H9 (cell line): ENCODE measurements at places on chromosomes 2 and 18. TPM values are rescaled to one million over a fixed set of nuclear protein-coding genes. Genes with fewer than 3 reads are reported as not detected.
A peak's percentile ranks its signal among the peaks of the same experiment; 100 is the strongest.

Gene ATG9A
- 46.4 and 52.2 TPM in 2 replicates for total RNA-seq

Gene MITD1
- 35.2 and 39.4 TPM in 2 replicates for total RNA-seq

Gene SIX2
- total RNA-seq = 0.15 TPM in 1 of 2 replicates, not detected in the other

Gene TTC39C
- total RNA-seq = 16.4 and 18.0 TPM in 2 replicates

Gene NPAS2
- 1.1 and 1.3 TPM in 2 replicates for total RNA-seq

Gene THADA
- total RNA-seq = 20.0 and 20.1 TPM in 2 replicates

Gene SERPINB7
- not detected in 2 replicates for total RNA-seq

Gene IL1F10
- total RNA-seq = not detected in 2 replicates

DNA sequence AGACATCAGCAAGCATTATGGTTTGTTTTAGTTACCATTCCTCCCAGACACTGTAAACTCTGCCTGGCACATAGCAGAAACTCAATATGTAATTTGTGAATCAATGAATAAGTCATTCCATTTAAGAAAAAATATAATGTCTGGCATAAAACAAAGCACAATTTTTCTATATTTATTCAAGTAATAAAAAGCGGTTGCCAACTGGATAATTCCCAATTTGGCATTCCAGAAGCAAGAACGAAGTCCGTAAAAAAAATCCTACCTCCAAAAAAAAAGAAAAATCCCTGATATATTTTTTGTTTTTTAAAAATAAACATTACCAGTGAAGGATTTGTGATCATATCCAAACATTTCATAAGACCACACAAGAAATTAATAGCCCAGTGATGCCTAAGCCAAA, 351.3 kb upstream of the LRRTM4 start:
- no peaks in the 10 kb centered on the region for H3K36me3 ChIP-seq
- H3K27ac ChIP-seq = no peak overlapping the region
- H3K4me1 ChIP-seq = no peaks in the 10 kb centered on the region
- H3K27me3 ChIP-seq = no peaks in the 10 kb centered on the region

GRCh38 chr2:43276962-43277391, 50.6 kb upstream of the ZFP36L2 start:
- H3K4me1 ChIP-seq = no peaks in the 10 kb centered on the region
- H3K27ac ChIP-seq = no peak overlapping the region
- no peak overlapping the region for H3K4me3 ChIP-seq
- DNase-seq = no peak

- no peak for DNase-seq
- peaks cover 29% of the 10 kb centered on the region for H3K36me3 ChIP-seq
- H3K4me1 ChIP-seq = no peaks in the 10 kb centered on the region
Measured at GRCh38 chr18:32091325-32091723, 350 bp upstream of the RNF138 start.

DNA sequence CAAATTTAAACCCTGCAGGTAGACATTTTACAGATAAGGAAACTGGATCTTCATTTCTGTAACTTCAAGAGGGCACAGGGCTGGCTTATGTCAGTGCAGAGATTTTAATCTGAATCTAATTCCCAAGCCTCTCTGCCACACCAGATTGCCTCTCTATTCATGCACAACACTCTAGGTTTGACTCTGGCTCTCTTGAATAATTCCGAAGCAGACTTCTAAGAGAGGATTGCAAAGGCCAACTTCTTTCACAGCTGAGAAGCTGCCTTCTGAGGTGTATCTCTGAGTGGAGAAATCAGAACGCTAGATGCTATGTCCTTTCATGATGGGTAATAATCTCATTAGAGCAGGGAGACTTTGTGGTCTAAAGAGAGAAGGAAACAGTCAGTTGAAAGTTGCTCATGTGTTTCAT, 20.1 kb upstream of the MGAT5 start:
- peaks cover 15% of the 10 kb centered on the region for H3K36me3 ChIP-seq
- H3K4me3 ChIP-seq = no peak overlapping the region
- no peaks in the 10 kb centered on the region for H3K4me1 ChIP-seq
- H3K27ac ChIP-seq = no peak overlapping the region
- H3K27me3 ChIP-seq = no peaks in the 10 kb centered on the region
- no peak for DNase-seq

GRCh38 chr2:27884601-27885000, 5.6 kb downstream of the RBKS start:
- H3K27ac ChIP-seq = no peak overlapping the region
- no peaks in the 10 kb centered on the region for H3K27me3 ChIP-seq
- no peaks in the 10 kb centered on the region for H3K36me3 ChIP-seq
- no peak for DNase-seq
- no peaks in the 10 kb centered on the region for H3K4me1 ChIP-seq

DNA sequence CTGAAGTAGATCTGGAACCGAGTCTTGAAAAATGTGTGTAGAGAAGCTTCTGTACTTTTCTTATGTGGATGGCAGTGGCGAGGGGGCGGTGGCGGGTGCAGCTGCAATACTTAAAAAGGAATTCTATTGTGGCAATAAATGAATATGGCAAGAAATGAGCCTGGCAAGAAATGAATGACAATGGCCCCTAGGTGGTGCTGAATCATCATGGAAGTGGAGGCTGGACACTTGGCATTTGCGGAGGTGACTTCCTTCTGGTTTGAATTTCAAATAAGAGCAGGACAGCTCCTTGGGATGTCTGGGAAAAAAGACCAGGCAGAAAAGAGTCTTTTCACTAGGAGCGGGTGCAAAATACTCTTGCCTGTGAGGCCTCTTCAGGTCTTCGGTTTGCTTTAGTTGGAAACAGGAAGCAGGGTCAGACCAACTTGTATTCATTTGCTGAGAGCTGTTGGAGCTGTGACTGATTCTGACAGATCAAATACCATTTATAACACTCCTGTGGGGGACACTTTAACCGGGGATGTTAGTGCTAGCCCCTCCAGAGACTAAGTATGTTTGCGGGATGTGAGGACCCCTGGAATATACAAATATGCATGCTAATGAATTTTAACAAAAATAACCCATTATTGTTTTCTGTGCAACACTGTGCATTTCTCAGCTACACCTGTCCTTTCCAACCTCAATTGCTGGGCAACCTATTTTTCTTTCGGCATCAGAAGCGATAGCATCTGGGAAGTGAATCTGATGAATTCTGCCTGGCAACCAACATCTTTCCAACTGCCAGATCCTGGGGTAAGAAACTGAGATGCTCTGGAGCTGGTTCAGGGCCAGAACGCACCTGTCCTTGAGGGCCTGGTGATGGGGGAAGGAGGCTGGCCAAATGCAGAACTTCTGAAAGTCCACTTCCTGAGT, 35.4 kb downstream of the FASTKD2 start:
- peaks cover 10% of the 10 kb centered on the region; the same call in 1 of the 2 replicates for H3K4me1 ChIP-seq
- peak overlapping the region; percentile 20 for H3K27ac ChIP-seq
- H3K36me3 ChIP-seq = no peaks in the 10 kb centered on the region
- peak overlapping the region; percentile 7; the same call in 1 of the 2 replicates for H3K4me3 ChIP-seq
- no peaks in the 10 kb centered on the region for H3K27me3 ChIP-seq
- peak; percentile 72 for DNase-seq

DNA sequence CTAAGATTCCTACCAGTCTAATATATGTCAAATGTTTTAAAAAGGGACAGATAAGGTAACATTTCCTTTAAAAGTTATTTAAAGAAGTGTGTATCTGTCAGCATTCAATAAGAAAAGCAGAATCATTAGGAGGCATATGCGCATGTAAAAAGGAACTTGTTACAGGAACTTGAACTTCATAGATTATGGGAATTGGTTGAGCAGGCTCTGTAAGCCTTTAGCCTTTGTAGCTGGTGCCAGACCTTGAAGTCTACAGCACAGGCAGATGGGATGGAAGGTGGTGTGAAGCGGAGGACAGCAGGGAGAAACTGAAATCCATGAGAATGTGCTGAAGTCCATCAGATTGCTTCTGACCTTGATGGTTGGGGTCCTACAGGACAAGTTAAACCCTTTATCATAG, 138.3 kb upstream of the ST6GAL2 start:
- H3K36me3 ChIP-seq = peaks cover 6% of the 10 kb centered on the region
- no peaks in the 10 kb centered on the region; the same call in 1 of the 2 replicates for H3K4me1 ChIP-seq
- no peak overlapping the region for H3K4me3 ChIP-seq
- no peaks in the 10 kb centered on the region for H3K27me3 ChIP-seq
- H3K27ac ChIP-seq = no peak overlapping the region

DNA sequence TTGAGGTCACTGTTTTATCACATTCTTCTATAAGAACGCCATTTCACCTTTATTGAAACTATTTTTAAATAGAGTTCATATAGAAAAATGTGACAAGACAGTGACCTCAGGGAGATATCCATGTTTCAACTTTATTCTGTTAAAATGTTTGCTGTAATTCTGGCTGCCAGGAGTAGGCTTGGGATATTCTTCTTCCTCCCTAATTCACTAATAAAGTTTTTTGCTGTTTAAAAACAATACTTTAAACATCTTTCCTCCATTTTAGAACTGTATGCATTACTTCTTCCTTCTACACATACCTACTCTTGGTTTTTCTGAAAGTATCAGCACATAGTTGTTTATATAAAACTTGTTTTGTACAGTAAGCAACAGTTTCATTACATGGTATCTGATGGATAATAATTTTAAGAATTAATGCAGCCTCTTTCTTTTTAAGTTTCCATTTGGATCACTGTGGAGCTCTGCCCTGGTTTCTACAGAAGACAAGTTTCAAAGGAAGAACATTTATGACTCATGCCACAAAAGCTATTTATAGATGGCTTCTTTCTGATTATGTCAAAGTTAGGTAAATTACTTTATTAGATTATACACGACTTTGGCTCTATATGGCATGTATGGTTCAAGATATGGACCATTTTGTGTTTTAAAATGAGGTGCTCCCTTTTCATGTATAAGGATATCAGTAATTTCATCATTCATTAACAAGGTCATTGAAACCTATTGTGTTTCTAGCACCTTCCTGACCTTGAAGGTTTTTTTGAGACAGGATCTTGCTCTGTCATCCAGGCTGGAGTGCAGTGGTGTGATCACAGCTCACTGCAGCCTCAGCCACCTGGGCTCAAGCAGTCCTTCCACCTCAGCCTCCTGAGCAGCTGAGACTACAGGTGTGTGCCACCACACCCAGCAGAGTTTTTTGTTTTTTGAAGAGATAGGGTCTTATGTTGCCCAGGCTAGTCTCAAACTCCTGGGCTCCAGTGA, 7.2 kb downstream of the CPSF3 start:
- no peak for DNase-seq
- no peaks in the 10 kb centered on the region for H3K27me3 ChIP-seq
- no peak overlapping the region for H3K27ac ChIP-seq
- H3K4me1 ChIP-seq = no peaks in the 10 kb centered on the region
- H3K36me3 ChIP-seq = peaks cover 21% of the 10 kb centered on the region; the same call in 2 of the 3 replicates

GRCh38 chr2:37635504-37636380, 35.7 kb downstream of the CDC42EP3 start:
- H3K36me3 ChIP-seq = no peaks in the 10 kb centered on the region
- no peak for DNase-seq
- H3K27me3 ChIP-seq = no peaks in the 10 kb centered on the region

- H3K36me3 ChIP-seq = peaks cover 1% of the 10 kb centered on the region; the same call in 1 of the 3 replicates
- no peaks in the 10 kb centered on the region for H3K27me3 ChIP-seq
- no peak overlapping the region for H3K4me3 ChIP-seq
- H3K4me1 ChIP-seq = no peaks in the 10 kb centered on the region
- no peak for DNase-seq
Measured at GRCh38 chr2:15311201-15311907, 249.8 kb downstream of the NBAS start.

- no peaks in the 10 kb centered on the region; the same call in 1 of the 2 replicates for H3K4me1 ChIP-seq
- no peak within 1 kb of the TSS for H3K27ac ChIP-seq
- peak within 1 kb of the TSS; percentile 90 for H3K4me3 ChIP-seq
- DNase-seq = peak; percentile 97
- peaks cover 18% of the 10 kb centered on the region; the same call in 1 of the 2 replicates for H3K27me3 ChIP-seq
Measured at GRCh38 chr2:153871231-153872221, at the start of gene GALNT13. Gene GALNT13, plus strand, starts transcription at chr2:153871922.

DNA sequence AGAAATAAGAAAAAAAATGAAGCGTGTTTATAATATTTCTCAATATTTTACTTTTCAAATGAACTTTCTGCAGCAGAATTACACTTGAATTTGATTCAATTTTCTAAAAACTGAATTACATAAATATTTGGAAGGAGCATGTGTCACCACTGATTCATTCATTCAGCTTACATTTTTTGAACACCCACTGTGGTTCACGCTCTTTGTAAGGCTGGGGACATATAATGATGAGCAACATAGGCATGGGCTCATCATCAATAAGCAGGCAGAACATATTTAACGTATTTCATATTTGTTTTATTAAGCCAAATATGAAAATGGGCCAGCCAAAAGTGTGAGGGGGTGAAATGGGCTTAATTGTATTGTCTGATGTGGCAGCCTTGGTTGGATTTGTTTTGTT, 209.1 kb downstream of the CTNNA2 start:
- H3K36me3 ChIP-seq = no peaks in the 10 kb centered on the region
- no peaks in the 10 kb centered on the region; the same call in 1 of the 2 replicates for H3K4me1 ChIP-seq
- no peak for DNase-seq
- H3K4me3 ChIP-seq = no peak overlapping the region
- no peak overlapping the region for H3K27ac ChIP-seq
- no peaks in the 10 kb centered on the region for H3K27me3 ChIP-seq

GRCh38 chr18:29226213-29226612, 1049.3 kb upstream of the CDH2 start:
- no peak overlapping the region for H3K4me3 ChIP-seq
- H3K27me3 ChIP-seq = no peaks in the 10 kb centered on the region
- H3K36me3 ChIP-seq = no peaks in the 10 kb centered on the region
- H3K4me1 ChIP-seq = no peaks in the 10 kb centered on the region
- DNase-seq = no peak
- no peak overlapping the region for H3K27ac ChIP-seq

DNA sequence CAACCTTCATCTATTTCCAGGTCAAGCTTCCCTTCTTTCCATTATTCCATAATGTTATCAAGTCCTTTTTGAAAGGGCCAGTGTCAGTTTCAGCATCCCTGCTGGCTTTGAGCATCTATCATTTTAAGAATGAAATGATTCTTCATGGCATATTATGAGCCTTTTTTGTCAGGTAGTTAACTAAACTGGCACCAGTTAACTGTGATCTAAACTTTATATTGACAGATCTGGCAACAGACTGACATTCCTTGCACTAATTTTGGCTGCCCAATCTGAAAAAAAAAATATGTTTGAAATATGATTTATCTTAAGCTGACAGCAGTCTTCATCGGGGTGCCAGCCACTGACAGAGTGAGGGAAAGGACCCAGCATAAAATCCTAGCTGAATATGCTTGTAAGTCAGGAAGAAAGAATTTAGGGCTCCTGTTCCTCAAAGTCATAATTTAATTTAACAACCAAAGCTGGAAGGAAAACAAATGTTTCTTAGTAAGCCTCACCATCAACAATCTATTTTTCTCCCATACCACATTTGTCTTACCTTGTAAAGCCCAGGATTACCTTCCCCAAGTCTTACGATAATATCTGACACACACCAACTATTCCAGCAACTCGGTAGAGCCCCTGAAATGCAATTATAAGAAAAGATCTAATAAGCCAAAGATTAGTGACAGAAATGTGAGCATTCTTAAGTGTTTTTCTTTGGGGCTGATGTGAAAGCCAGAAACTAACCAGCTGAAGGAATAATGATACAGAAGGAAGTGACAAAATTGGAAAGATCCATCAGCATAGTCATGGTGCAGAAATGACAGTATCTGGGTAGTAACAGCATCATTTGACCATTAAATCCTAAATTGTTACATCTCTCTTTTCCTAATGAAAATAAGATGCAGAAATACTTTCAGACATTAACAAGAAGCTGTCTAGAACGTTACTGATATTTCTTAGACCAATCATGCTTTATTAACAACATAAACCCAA, 228.1 kb downstream of the RBM43 start:
- no peaks in the 10 kb centered on the region; the same call in 1 of the 2 replicates for H3K4me1 ChIP-seq
- H3K27ac ChIP-seq = no peak overlapping the region
- H3K36me3 ChIP-seq = no peaks in the 10 kb centered on the region
- H3K27me3 ChIP-seq = no peaks in the 10 kb centered on the region
- H3K4me3 ChIP-seq = no peak overlapping the region
